ENCODE measurements at places on chromosomes 6 and 20.

DNA sequence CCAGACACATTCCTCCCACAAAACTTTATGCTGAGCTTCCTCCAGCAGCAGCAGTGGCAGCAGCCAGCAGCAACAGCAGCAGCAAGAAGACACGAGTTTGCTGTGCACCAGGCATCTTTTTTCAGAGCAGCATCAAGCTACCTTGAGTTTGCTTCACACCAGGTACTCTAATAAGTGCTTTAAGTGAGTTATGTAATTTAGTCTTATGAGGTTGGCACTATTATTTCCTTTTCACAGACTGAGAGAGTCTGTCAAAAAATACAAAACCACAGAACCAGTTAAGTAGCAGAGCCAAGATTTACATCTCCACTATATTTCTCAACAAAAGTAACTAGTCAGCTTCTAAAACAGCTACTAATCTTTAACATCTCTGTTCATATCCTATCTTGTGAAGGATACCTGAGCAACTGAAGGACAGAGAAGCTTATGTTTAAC, 23.7 kb downstream of the RANBP9 start:
- no peak for DNase-seq

DNA sequence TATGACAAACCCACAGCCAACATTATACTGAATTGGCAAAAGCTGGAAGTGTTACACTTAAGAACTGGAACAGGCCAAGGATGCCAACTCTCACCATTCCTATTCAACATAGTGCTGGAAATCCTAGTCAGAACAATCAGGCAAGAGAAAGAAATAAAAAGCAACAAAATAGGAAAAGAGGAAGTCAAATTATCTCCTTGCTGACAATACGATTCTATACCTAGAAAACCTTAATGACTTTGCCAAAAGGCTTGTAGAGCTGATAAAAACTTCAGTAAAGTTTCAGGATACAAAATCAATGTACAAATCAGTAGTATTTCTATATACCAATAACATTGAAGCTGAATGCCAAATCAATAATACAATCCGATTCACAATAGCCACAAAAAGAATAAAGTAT, 32.4 kb downstream of the OR5V1 start:
- DNase-seq = no peak

DNA sequence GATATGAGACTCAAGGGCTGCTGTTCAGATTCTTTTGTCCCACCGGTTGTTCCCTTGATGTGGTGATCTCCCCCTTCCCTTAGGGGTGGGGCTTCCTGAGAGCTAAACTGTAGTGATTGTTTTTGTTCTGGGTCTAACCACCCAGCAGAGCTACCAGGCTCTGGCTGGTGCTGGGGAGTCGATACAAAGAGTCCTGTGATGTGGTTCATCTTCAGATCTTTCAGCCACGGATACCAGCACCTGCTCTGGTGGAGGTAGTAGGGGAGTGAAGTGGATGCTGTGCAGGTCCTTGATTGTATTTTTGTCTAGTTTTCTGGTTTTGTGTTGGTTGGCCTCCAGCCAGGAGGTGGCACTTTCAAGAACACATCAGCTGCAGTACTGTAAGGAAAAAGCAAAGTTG, 801.6 kb downstream of the EPHA7 start:
- DNase-seq = no peak

DNA sequence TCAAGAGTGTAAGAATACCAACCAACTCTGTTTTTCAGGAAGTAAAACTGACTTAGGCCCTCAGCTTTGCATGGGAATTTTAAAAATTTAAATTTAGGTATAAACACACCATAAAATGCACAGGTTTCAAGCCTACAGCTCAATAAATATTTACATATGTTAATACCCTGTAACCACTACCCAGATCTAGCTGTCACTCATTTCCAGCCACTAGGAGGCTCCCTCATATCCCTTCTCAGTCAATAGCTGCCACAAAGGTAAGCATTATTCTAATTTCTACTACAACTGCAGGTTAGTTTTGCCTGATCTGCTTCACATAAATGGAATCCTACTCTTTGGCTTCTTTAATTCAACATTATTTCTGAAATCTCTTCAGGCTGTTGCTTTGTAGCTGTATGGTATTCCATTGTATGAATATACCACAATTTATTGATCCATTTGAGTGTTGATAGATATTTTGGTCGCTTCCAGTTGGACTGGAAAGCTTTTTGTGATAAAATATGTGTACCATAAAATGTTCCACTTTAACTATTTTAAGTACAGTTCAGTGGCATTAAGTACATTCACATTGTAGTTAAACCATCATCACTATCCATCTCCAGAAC, 32.5 kb upstream of the MEI4 start:
- DNase-seq = peak; percentile 10

DNA sequence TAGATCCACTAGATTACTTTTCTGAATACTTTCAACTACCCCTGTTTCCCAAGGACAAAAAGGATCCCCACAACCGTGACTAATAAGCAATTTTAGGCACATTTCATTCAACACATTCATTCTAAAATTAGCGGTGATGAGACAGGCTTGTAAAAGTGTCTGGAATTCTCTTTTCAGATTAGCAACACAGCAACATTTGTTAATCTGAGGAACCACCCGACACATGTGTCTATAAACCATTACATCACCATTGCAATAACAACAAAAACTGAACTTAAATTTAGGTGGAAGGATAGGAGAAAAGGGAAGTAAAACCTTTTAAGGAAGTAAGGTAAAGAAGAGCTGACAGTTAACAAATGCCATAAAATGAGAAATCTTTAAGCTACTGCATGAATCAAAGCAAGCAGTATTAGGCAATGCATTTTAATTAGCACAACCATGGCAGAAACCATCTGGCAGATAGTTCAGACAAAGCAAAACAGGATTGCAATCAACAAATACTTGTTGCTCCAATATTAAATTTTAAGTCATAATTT, 49.1 kb downstream of the MAP3K7 start:
- no peak for DNase-seq

- DNase-seq = no peak
Measured at GRCh38 chr6:84758486-84758885, 5.9 kb downstream of the TBX18 start.

DNA sequence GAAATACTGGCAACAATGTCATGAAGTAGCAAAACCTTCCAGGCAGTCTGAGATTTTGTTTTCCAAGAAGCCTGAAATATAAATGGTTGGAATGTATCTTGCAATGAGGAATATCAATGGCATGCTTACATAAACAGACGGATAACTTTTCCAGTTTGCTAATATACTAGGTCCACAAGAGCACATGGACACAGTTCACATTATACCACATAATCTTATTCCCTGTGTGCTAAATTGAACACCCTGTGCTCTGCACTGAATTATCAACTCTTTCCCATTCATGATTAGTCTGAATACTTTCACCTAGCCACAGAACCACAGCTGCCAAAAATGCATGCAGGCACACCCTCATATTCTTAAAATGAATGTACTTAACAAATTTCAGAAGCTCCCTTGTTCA, 274.3 kb downstream of the COL12A1 start:
- no peak for DNase-seq

DNA sequence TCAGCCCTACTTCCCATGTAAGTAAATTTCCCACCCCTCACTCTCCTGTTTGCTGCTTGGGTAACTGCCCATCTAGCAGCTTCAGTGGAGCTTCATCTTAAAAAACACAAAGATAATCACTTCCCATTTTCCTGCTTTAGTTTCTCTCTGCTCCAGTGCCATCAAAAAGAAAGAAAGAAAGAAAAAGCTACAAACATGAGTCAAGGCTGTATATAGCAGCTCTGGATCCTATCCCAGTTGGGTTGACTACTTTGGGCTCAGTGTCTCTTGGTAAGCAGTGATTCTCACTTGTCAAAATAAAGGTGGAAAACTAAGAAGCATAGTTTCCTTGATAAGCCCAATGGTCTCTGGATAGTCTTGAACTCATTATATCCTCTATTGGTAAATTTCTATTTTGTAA, 48.7 kb upstream of the SRPK1 start:
- no peak for DNase-seq

DNA sequence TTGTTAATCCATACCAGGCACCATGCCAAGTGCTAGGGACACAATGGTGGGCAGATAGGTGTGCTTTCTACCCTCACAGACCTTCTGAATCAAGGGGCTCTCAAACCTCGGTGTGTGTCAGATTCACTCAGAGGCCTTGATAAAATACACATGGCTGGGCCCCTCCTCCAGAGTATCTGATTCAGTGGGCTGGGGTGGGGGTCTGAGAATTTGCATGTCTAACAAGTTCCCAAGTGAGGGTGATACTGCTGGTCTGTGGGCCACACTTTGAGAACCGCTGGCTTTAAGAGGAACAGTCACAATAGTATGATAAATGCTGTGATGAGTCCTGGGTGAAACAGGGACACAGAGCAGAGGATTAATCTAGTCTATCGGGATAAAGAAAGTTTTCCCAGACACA, 35.8 kb upstream of the SIRT5 start:
- no peak for DNase-seq

GRCh38 chr20:23145281-23145700, 59.2 kb upstream of the CD93 start:
- no peak for DNase-seq

DNA sequence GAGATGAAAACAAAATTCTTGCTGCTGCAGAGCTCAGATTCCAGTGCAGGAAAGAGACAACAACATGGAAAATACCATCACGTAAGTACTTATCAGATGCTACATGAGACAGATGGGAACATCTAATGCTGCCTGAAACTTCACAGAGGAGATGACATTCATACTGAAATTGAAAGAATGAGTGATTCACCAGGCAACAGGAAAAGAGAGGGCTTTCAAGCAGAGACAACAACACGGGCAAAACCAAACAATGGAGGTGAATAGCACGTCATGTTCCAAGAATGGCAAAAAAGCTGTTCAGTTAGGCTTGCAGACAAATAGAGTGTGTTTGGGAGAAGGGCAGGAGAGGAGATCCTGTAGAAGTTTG, 39.3 kb downstream of the GTF2H5 start:
- no peak for DNase-seq

Measured in NCI-H1417 (cell line).